Heart right ventricle (tissue), 16 donors: ENCODE measurements at places on chromosomes 6 and 20. TPM values are rescaled to one million over a fixed set of nuclear protein-coding genes. Genes with fewer than 3 reads are reported as not detected.

Gene MAS1
- total RNA-seq, result not detected

Gene DEFB123
- not detected for total RNA-seq

DNA sequence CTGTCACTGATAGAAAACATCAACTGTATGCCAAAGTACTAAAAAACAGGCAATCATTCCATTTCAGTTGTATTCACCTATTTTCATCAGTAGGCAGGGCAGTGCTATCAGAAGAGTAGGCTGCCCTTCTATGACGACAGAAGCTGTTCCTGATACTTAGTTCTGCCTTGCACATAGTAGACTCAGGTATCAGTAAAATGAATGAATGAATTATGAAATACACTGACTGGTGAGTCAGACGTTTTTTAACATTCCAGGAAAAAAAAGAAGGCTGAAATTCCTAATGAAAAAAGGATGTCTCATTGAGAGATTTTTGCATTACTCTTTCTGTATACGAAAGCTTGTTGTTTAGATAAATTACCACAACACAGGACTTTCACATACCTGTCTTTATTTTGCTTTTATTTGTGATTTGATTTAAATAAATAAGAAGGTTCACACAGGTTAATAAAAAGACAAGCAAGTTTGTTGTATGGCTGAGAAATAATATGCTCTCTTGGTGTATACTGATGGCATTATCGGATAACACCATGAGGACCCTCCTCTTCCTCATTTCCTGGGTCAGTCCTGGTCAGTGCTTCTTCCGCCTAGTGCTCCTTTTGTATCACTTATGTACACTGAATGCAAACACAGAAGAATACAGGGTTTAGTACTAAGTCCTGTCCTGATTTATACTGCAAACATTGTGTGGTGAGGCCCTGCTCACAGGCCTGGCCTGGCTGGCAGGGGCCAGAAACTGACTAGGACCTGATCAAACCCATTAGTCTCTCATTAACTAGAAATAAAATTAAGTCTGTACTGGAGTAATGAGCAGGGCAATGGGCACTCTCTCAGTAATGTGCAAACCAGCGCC lies 39.4 kb upstream of the SPDEF start:
- no peak overlapping the region for H3K27ac ChIP-seq
- H3K36me3 ChIP-seq, result no peaks in the 10 kb centered on the region
- no peaks in the 10 kb centered on the region for H3K27me3 ChIP-seq
- no peak for DNase-seq

GRCh38 chr6:93721386-93722048 lies 302.2 kb upstream of the EPHA7 start:
- no peak overlapping the region for H3K27ac ChIP-seq
- H3K27me3 ChIP-seq, result no peaks in the 10 kb centered on the region
- H3K36me3 ChIP-seq, result no peaks in the 10 kb centered on the region

Gene SOBP
- total RNA-seq, result 17.7 TPM

DNA sequence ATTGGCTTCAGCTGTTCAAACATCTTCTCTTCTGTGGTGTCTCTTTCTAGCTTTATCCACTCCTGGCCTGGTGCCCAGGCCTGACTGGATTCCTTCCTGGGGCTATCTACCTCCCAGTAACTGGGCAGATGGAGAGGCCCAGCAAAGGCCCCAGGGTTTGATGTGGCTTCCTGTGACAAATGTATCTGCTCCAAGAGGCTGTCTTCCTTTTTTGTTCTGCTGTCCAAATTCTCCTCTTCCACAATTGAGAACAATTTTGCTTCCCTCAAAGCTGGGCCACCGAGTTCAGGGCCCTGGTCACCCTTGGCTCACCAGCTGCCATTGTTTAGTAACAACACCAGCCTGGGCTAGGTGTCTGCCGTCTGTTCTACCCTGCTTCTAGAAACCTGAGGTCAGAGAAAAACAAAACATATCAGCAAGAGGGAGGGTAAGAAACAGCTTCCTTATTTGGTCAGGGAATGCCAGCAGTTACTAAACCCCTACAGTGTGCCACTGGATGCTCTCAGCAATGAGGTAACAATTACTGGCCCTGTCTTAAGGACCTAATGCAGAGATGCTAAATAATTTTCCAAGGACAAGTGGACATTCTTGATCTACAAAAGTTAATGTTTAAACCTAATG lies 3.9 kb downstream of the ZFP57 start:
- no peaks in the 10 kb centered on the region for H3K36me3 ChIP-seq
- no peak overlapping the region for H3K27ac ChIP-seq
- no peaks in the 10 kb centered on the region for H3K4me1 ChIP-seq
- peaks cover 10% of the 10 kb centered on the region for H3K27me3 ChIP-seq
- DNase-seq, result no peak

Gene SAMD3
- total RNA-seq, result not detected

Gene OXT
- total RNA-seq, result not detected

- no peaks in the 10 kb centered on the region for H3K27me3 ChIP-seq
- H3K4me3 ChIP-seq, result no peak overlapping the region
- no peaks in the 10 kb centered on the region for H3K36me3 ChIP-seq
- H3K4me1 ChIP-seq, result no peaks in the 10 kb centered on the region
- no peak overlapping the region for H3K27ac ChIP-seq
- DNase-seq, result no peak
Measured at GRCh38 chr6:80094017-80094416, 12.5 kb upstream of the BCKDHB start.

GRCh38 chr6:112310439-112311125 lies 36.5 kb upstream of the RFPL4B start:
- H3K27me3 ChIP-seq, result no peaks in the 10 kb centered on the region
- no peak overlapping the region for H3K4me3 ChIP-seq
- H3K4me1 ChIP-seq, result peaks cover 5% of the 10 kb centered on the region
- no peak overlapping the region for H3K27ac ChIP-seq
- DNase-seq, result no peak

DNA sequence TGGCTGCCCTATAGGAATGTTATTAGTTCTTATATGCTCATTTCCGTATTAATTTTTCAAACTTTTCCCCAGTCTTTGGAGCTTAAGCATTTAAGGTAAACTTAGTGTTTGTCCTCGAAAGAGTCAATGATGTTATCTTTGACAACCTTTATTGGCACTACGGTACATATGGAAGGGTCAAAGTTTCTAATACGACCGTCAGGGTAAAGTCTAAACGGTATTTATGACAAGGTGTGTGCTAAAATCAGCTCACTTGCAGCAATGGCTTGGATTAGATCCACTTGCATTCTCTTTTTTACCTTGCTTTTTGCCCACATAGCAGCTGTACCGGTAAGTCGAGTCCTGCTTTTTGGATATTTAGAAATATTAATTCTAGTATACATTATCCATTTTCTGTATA lies at the start of gene MEP1A:
Gene MEP1A (plus strand): TSS at position 252 of the 400 bp plus-strand sequence. CDS start 10 bp downstream, at position 262.
- no peak for DNase-seq
- H3K27me3 ChIP-seq, result no peaks in the 10 kb centered on the region
- no peak within 1 kb of the TSS for H3K27ac ChIP-seq
- no peaks in the 10 kb centered on the region for H3K36me3 ChIP-seq

DNA sequence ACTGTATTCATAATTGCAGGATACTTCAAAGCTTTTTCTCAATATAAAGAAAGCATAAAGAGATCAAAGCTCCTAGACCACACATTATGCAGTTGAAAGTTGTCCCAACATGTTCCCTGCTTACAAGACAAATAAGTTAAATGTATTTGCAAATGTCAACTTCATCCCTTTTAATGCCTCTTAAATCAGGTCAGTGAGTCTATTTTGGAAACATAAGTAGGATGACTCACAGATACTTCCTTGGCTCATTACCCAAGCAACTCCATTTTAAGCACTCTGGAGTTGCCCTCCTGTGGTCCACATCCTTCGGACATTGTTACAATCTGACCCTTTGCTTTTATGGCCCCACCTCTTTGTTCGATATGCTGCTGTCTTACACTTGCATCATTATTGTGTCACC lies 162.0 kb downstream of the FAXC start:
- no peak overlapping the region for H3K4me3 ChIP-seq
- no peak for DNase-seq
- H3K36me3 ChIP-seq, result no peaks in the 10 kb centered on the region
- H3K27me3 ChIP-seq, result no peaks in the 10 kb centered on the region
- H3K4me1 ChIP-seq, result no peaks in the 10 kb centered on the region
- no peak overlapping the region for H3K27ac ChIP-seq
